ENCODE measurements at places on chromosomes 13 and 19. TPM values are rescaled to one million over a fixed set of nuclear protein-coding genes. Genes with fewer than 3 reads are reported as not detected.

- peak; percentile 4 for DNase-seq
These were observed 467.2 kb downstream of the ITGBL1 start for GRCh38 chr13:101919541-101920181.

DNA sequence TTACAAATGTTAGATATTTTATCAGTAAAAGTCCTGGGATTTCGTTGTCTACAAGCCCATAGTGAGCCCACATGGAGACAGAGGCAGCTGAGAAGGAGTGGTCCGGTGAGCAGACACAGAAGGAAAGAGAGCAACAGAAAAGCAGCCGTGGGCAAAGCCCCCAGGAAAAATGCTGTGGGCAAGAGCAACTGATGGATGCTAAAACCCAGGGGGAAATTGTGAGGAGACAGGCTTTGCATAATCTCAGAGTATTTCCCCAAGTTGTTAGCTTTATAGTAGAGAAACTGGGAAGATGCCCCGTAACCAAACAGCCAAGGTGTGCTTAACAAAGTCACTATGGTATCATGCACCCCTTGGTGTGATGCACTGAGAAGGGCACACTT lies 35.1 kb downstream of the GJA3 start:
- DNase-seq: no peak

DNA sequence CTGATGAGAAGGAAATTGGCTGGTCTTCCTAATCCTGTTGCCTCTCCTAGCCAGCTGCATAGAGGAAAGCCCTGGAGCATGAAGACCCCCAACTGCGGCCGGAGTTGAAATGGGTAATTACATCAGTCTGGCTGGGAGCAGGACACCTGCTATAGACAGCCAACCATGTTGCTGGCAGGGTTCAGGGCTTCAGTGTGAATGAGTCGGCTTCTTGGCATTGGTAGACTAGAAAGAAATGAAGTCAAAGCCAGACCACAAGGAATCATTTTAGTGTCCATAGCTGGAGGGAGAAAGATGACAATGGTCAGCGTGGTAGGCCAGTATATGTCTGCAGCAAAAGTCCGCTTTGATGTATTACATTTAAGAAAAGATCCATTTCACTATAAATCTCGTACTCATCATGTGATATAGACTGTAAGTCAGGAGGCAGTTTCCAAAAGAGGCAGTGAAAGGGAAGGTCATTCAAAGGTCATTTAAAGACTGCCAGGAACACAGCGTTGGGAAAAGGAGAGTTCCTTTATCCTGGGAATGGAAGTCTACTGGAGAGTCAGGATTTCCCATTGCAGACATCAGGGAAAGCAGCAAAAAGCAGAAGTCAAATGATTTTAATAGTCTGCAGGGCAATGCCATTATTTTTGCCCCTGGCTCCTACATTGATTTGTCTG lies 262.7 kb downstream of the DNAJC15 start:
- DNase-seq: no peak

DNA sequence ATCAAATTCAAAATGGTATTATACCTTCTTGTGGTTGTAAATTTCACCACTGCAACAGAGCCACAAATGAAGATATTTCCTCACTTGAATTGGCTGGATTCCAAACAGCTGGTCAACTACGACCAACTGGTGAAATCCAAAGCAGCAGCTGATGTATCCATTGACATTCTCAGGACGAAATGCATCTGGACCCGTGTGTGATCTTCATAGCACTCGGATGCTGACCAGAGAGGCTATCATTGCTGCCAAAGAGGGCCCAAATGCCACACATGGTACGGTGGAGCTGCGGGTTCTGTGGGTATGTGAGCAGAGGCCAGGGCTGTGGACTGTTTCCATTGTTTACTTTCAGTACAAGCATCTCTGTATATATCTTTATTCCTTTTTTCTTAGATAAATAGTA lies 25.6 kb upstream of the PCCA start:
- DNase-seq: no peak

NLRP9 gene
- not detected for total RNA-seq

KCTD4 gene
- total RNA-seq: not detected

CCNE1 gene
- 6.1 TPM for total RNA-seq

DNA sequence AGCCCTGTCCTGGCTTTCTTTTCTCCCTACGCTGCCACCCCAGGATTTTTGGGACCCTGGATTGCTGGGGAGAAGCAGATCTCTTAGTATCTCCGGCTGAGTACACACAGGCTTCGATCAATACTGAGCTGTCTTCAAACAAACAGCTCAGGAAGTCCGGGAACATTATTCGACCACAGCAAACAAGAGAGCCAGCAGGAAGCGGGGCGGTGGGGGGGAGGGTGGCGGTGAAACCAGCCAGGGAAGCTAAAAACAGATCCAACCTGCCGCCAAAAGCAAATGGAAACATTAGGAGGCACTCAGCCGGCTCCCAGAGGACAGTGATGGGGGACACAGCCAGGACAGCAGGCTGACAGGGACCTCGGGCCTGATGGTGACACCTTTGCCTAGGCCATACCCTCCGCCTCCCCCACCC lies 12.2 kb upstream of the BCAM start:
- no peak for DNase-seq

FGF14 gene
- 0.13 TPM for total RNA-seq

ZNF699 gene
- 11.6 TPM for total RNA-seq

ISOC2 gene
- total RNA-seq: 33.3 TPM

ADAMTS10 gene
- total RNA-seq: not detected

CILP2 gene
- total RNA-seq: 0.13 TPM

GRCh38 chr19:17418710-17419109 lies 1.1 kb upstream of the MVB12A start:
- DNase-seq: no peak

Data from bronchial epithelial cell (primary cell).